ENCODE measurements at places on chromosomes 1 and 21. TPM values are rescaled to one million over a fixed set of nuclear protein-coding genes. Genes with fewer than 3 reads are reported as not detected.

- peaks cover 6% of the 10 kb centered on the region for H3K27me3 ChIP-seq
- H3K36me3 ChIP-seq, result no peaks in the 10 kb centered on the region
- no peaks in the 10 kb centered on the region for H3K4me1 ChIP-seq
- no peak overlapping the region for H3K4me3 ChIP-seq
- H3K27ac ChIP-seq, result no peak overlapping the region
- no peak for DNase-seq
These were observed 55.5 kb downstream of the TLR5 start for GRCh38 chr1:223087291-223088255.

TMPRSS3 gene
- total RNA-seq, result 1.4 TPM

FLG gene
- not detected for total RNA-seq

ZNF684 gene
- total RNA-seq, result 6.0 TPM

GRCh38 chr1:154212083-154212482 is 6.0 kb upstream of the CFAP141 start:
- no peak overlapping the region for H3K4me3 ChIP-seq
- DNase-seq, result no peak
- H3K4me1 ChIP-seq, result no peaks in the 10 kb centered on the region
- no peaks in the 10 kb centered on the region for H3K27me3 ChIP-seq
- H3K27ac ChIP-seq, result no peak overlapping the region
- peaks cover 4% of the 10 kb centered on the region for H3K36me3 ChIP-seq

GRCh38 chr1:40344597-40344996 is 27.5 kb upstream of the COL9A2 start:
- H3K4me1 ChIP-seq, result no peaks in the 10 kb centered on the region
- no peaks in the 10 kb centered on the region for H3K27me3 ChIP-seq
- peak; percentile 13 for DNase-seq
- H3K4me3 ChIP-seq, result no peak overlapping the region
- H3K36me3 ChIP-seq, result no peaks in the 10 kb centered on the region
- H3K27ac ChIP-seq, result no peak overlapping the region

PGLYRP4 gene
- total RNA-seq, result not detected

DNA sequence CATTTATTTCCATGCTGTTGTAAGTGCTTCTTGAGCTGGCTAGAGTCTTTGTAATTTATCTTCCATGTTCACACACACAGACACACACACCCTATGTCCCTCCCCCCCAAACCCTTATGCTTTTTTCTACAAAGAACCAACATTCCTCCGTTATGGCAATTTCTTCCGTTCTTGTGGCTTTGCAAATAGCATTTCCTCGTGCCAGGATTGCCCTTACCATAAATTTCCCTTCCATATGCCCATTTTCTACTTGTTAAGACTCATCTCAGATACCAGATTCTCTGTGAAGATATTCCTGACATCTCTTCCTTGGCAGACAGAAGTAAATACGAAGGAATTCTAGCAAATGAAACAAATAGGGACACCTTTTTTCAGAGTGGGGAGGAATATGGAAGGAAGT is 26.0 kb downstream of the RALGPS2 start:
- no peak for DNase-seq
- no peaks in the 10 kb centered on the region for H3K4me1 ChIP-seq
- H3K27ac ChIP-seq, result no peak overlapping the region

CACNA1E gene
- not detected for total RNA-seq

RYR2 gene
- not detected for total RNA-seq

DNA sequence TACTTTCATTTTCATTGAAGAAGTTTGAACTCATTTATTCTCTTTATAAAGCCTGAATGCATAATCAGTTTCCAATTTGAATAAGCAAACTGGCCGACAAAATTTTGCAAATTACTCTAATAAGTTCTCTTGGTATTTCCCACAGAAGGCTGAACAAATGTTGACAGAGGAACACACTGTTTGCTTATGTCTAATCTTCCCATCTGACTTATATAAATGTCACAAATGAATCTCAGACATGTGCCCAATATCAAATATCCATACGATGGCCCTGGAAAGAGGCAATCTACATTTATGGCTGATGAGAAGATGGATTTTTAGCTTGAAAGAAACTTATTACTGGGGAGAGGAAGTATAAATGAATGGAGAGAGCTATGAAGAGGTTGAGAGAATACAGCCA is 380.6 kb upstream of the ZRANB2 start:
- no peaks in the 10 kb centered on the region for H3K36me3 ChIP-seq
- H3K4me3 ChIP-seq, result no peak overlapping the region
- H3K27ac ChIP-seq, result no peak overlapping the region
- no peaks in the 10 kb centered on the region for H3K27me3 ChIP-seq
- no peak for DNase-seq
- H3K4me1 ChIP-seq, result no peaks in the 10 kb centered on the region

RASSF5 gene
- 174 TPM for total RNA-seq

DNA sequence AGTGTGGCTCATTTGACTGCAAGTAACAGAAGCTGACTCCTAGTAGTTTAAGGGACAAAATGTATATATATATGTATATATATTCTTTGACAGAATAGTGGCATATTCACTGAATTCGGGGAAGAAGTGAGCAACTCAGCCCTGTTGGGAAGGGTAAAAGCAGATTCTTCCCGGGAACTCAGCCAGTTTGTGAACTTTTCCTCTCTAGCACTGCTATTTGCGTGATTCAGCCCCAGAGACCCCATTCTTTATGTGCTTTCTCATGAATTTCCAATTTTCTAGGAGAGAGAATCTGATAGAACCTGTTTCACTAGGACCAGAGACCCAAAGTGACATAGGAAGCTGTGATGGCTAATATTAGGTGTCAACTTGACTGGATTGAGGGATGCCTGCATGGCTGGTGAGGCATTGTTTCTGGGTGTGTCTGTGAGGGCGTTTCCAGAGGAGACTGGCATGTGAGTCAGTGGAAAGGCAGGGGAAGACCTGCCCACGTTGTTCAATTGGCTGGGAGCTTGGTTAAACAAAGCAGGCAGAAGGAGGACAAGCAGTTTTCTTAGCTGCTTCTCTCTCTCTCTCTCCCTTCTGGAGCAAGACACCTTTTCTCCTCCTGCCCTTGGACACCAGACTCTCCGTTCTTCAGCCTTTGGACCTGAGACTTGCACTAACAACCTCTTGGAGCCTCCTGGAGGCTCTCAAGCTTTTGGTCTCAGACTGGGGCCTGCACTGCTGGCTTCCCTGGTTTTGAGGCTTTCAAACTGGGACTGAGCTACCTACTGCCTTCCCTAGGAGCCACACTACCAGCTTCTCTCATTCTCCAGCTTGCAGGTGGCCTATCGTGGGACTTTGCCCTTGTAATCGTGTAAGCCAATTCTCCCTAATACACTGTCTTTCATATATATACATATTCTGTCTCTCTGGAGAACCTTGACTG is 93.4 kb upstream of the KCNK1 start:
- H3K27ac ChIP-seq, result no peak overlapping the region
- H3K4me3 ChIP-seq, result no peak overlapping the region
- H3K4me1 ChIP-seq, result no peaks in the 10 kb centered on the region
- no peak for DNase-seq
- no peaks in the 10 kb centered on the region for H3K27me3 ChIP-seq

MYBPH gene
- total RNA-seq, result not detected

DNA sequence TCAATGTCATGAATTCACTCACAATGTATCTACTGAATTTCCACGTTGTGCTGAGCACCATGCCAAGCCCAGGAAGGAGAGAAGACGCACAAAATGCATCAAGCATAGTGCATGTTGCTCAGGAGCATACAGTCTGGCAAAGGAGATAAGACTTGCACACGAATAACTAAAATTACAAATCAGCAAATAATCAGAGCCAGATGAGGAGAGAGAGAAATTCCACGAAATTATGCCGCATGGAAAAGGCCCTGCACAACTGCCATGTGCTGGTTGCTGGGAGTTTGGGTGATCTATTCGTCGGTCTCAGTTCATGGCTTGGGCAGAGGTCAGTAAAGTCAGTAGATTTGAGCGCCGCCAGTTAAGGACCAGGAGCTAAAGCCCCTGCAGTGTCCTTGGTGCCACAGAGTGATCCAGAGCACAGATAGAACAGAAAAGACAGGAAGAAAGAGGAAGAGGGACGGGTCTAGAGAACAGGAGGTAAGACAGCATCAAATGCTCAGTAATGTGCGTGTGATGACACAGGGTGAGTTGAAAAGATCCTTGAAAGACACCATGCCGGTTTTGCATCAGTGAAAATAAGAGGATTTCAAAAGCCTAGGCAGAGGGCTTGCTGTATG is 55.1 kb upstream of the ZNF281 start:
- DNase-seq, result no peak
- H3K4me1 ChIP-seq, result no peaks in the 10 kb centered on the region
- H3K27ac ChIP-seq, result no peak overlapping the region
- H3K27me3 ChIP-seq, result no peaks in the 10 kb centered on the region

GRCh38 chr1:29546496-29546895 is 310.2 kb downstream of the PTPRU start:
- no peak for DNase-seq
- H3K36me3 ChIP-seq, result no peaks in the 10 kb centered on the region
- peaks cover 5% of the 10 kb centered on the region for H3K27me3 ChIP-seq
- no peak overlapping the region for H3K4me3 ChIP-seq

DNA sequence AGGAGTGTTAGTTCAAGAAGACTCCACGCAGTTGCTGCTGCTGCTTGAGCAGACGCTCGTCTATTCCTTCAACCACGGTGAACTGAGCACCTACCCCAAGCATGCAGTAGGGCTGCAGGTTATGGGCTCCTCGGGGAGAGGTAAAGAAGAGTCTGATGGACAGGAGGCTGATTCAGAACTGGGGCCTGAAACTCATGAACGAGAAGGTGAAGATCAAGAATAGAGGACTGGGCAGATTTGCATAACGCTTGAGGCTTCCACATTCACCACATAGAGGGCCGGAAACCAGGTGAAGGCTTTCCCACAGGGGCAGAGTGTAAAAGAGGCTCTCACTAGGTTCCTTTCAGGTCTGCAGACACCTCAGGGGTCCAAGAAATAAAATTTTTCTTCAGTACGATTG is 9.1 kb downstream of the ABCA4 start:
- no peaks in the 10 kb centered on the region for H3K27me3 ChIP-seq
- DNase-seq, result no peak
- no peak overlapping the region for H3K4me3 ChIP-seq
- no peaks in the 10 kb centered on the region for H3K4me1 ChIP-seq

MRPS6 gene
- total RNA-seq, result 89.4 TPM

NBPF19 gene
- 81.7 TPM for total RNA-seq

DNA sequence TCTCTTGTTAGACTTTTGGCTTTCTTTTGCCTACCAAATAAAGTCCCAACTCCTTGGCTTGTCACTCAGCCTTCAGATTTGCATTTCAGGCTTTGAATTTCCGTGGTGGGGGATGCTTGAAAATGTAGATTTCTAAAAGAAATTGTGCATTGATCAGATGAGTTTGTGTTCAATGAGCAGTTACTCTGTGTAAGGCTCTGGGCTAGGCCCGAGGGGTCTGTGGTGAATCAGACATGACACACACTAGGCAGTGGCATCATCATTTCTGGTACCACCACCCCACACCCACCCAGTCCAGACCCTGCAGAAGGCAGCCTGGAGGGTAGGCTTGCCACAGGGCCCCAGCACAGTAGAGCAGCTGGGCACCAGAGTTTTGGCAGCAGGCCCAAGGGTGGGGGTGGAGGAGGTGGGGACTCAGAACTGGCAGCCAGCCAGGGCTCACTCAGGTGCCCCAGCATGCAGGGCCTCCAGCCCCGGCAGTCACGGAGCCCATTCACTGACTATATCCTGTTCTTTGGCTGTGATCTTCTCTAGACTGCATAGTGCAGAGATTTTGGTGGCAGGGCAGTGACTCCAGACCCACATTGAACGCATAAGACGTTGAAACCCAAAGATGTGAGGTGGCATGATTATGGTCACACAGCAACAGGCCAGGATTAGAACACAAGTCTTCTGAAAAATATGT is 97.2 kb upstream of the ARTN start:
- no peaks in the 10 kb centered on the region for H3K27me3 ChIP-seq
- H3K4me1 ChIP-seq, result peaks cover 41% of the 10 kb centered on the region
- H3K4me3 ChIP-seq, result no peak overlapping the region
- DNase-seq, result peak; percentile 82
- no peaks in the 10 kb centered on the region for H3K36me3 ChIP-seq

DNA sequence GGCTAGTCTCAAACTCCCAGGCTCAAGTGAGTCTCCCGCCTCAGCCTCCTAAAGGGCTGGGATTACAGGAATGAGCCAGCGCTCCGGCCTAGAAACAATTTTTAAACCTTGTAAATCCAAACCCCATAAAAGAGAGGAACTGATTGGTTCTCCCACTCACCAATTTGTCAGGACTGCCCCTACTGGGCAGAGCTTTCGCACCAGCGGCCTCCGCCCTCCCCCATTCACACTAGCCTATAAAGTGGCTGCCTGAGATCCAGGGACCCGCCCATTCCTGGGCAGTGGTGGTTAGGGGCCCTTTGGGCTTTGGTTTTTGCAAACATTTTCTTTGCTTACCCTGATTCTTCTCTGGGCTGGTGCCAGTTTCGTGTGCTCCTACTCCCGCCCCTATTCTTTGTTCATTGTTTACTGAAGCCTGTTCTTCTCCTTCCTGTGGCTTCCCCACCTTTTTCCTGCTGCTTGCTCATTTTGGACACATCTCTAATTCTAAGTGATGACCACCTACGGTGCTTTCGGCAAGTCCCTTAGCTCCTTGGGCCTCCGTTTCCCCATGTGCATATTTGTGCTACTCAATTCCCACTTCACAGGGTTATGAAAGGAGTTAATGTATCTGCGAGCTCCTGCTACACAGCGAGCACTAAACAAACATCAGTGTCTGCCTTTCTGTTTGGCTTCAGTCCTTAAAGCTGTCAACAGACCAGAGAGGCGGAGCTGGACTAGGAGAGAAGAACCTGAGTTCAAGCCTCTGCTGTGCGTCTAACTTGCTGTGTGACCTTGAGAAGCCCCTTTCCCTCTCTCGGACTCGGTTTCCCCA is 39.8 kb upstream of the CLIC4 start:
- no peak for DNase-seq
- no peaks in the 10 kb centered on the region for H3K36me3 ChIP-seq
- H3K4me1 ChIP-seq, result peaks cover 7% of the 10 kb centered on the region

DNA sequence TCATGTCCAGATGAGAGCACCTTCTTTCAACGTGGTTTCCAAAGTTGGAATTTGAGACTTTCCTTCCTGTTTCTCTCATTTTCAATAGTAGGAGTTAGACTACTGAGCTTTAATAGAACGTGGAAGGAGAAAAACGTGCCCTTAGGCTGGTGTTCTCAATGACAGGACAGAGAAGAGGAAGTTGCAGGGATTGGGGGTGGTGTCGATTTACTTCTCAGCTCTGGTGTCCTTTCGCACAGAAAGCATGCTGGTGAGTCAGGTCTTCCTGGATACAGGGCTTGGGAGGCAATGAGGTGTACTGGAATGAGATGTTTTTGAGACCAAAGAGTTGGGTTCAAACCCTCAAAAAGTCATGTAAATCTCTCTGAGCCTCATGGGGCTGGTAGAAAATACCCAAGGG is 67.1 kb downstream of the HIVEP3 start:
- H3K4me1 ChIP-seq, result peaks cover 3% of the 10 kb centered on the region
- no peak overlapping the region for H3K4me3 ChIP-seq
- DNase-seq, result no peak
- no peak overlapping the region for H3K27ac ChIP-seq
